ENCODE measurements at places on chromosomes 6 and 20. TPM values are rescaled to one million over a fixed set of nuclear protein-coding genes. Genes with fewer than 3 reads are reported as not detected.

LY86 gene
- total RNA-seq = not detected

TTLL9 gene
- not detected for total RNA-seq

IYD gene
- total RNA-seq = 0.18 TPM

C20orf96 gene
- total RNA-seq = 10.1 TPM

TMEM244 gene
- not detected for total RNA-seq

KCNK15 gene
- total RNA-seq = 0.62 TPM

RIPPLY2 gene
- 0.46 TPM for total RNA-seq

ZSCAN16 gene
- 3.7 TPM for total RNA-seq

FRK gene
- total RNA-seq = 2.0 TPM

UST gene
- total RNA-seq = 5.5 TPM

BCKDHB gene
- 6.5 TPM for total RNA-seq

SAMD3 gene
- not detected for total RNA-seq

HTR1B gene
- 0.32 TPM for total RNA-seq

SIRPD gene
- total RNA-seq = not detected

RSPH4A gene
- total RNA-seq = 0.14 TPM

ASIP gene
- total RNA-seq = not detected

GSTA4 gene
- 8.4 TPM for total RNA-seq

CNKSR3 gene
- 13.0 TPM for total RNA-seq

PRDM13 gene
- 1.0 TPM for total RNA-seq

MAP1LC3A gene
- 25.2 TPM for total RNA-seq

HLA-DPB1 gene
- not detected for total RNA-seq

PSMB8 gene
- 16.6 TPM for total RNA-seq

ZNF391 gene
- 0.25 TPM for total RNA-seq

TAGAP gene
- not detected for total RNA-seq

ATP6V1G2 gene
- total RNA-seq = 0.78 TPM

EYS gene
- total RNA-seq = 0.06 TPM

PRKN gene
- total RNA-seq = not detected

GJA1 gene
- 65.5 TPM for total RNA-seq
